Peyer's patch (tissue), 4 donors: ENCODE measurements at places on chromosomes 5 and 9. TPM values are rescaled to one million over a fixed set of nuclear protein-coding genes. Genes with fewer than 3 reads are reported as not detected.

DNA sequence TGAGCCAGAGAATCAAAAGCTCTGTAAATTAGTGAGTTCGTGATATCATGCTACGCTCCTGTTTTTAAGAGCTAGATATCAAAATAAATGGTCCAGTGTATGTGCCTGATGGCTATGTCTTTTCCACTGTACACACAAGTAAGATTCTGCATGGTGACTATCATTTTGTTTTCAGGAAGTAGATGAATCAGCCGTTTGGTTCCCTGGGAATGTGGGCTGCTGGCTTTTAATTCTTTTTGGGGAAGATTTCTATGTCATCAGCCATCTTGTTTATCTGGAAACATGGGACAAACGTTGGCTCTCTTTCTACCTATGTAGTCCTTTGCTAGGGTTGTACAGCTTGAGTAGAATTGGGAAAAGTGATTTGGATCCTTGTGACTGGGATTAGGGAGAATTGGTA is 126.7 kb downstream of the GRIA1 start:
- H3K36me3 ChIP-seq, result no peaks in the 10 kb centered on the region
- no peaks in the 10 kb centered on the region for H3K27me3 ChIP-seq
- H3K4me1 ChIP-seq, result no peaks in the 10 kb centered on the region
- no peak overlapping the region for H3K27ac ChIP-seq

- DNase-seq, result no peak
- no peaks in the 10 kb centered on the region for H3K4me1 ChIP-seq
- H3K27ac ChIP-seq, result no peak overlapping the region
- no peak overlapping the region for H3K4me3 ChIP-seq
- no peaks in the 10 kb centered on the region for H3K27me3 ChIP-seq
These were observed 207.0 kb upstream of the MAP3K1 start for GRCh38 chr5:56608217-56608925.

- H3K36me3 ChIP-seq, result no peaks in the 10 kb centered on the region
- no peak overlapping the region for H3K4me3 ChIP-seq
- no peak for DNase-seq
- no peaks in the 10 kb centered on the region for H3K27me3 ChIP-seq
- H3K27ac ChIP-seq, result no peak overlapping the region
These were observed 1922.1 kb upstream of the WWC1 start for GRCh38 chr5:166369346-166369745.

DNA sequence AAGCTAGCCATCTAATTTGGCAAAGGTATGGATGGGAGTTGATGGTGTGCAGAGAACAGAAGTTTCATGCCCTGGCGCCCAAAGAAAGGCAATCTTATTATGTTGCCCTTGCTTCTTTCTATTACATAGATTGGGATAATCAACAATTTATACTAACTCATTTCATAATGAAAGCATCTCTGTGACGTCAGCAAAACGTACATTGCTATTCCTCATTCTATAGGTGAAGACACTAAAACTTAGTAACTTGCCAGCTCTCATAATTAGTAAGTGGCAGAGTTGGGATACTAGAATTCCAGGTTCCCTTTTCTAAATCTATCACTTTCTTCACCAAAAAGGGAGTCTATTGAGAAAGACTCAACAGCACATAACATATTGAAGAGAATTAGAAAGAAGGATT is 374.8 kb downstream of the NR2F1-AS1 start:
- H3K27me3 ChIP-seq, result no peaks in the 10 kb centered on the region
- no peaks in the 10 kb centered on the region for H3K36me3 ChIP-seq
- no peak overlapping the region for H3K4me3 ChIP-seq
- DNase-seq, result no peak
- no peak overlapping the region for H3K27ac ChIP-seq

Gene LMX1B
- not detected for total RNA-seq

Gene FCHO2
- total RNA-seq, result 20.2 TPM
